ENCODE measurements at places on chromosomes 3 and 15.

GRCh38 chr15:43103907-43104306, 1.9 kb downstream of the UBR1 start:
- no peak for DNase-seq

DNA sequence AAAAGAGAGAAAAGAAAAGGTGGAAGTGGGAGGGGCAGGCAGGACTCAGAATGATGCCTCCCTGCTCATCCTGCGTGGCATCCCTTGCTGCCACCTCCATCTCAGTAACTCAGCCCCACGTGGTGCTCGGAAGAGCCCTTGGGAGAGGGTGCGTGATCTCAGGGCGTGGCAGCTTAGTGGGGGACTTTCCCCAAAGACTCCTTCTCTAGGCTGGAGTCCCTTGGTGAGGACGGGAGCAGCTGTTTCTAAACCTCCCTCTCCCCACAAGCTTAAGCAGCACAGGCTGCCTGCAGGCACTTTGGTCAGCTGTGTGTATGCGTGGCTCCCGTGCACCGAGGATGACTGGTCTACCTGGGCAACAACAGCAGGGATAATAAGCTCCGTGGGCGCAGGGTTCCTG, 7.4 kb upstream of the ANPEP start:
- DNase-seq = peak; percentile 59

- DNase-seq = no peak
Observed at GRCh38 chr3:139676108-139676507, 1.7 kb downstream of the NMNAT3 start.

DNA sequence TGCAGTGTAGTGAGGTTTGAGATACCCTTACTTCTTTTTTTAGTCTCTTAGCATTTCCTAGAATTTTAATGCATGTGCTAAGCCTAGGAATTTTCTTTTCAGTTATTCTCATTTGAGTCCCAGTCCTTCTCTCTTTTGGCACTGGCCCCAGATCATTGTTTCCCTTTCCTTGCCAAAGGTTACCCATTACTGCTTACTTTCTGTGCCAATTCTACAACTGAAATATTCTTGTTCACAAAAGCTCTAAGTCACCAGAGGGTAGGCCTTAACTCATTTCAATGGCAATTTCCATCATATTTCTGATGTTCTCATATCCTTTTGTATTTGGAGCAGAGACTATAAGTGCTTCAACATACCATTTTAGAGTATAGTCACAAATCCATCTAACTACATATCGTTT, 199.6 kb upstream of the CBLB start:
- no peak for DNase-seq

Data from LHCN-M2 (cell line).